ENCODE measurements at places on chromosomes 3 and 15. TPM values are rescaled to one million over a fixed set of nuclear protein-coding genes. Genes with fewer than 3 reads are reported as not detected.

The TIMMDC1 gene
- 59.4 TPM for total RNA-seq

DNA sequence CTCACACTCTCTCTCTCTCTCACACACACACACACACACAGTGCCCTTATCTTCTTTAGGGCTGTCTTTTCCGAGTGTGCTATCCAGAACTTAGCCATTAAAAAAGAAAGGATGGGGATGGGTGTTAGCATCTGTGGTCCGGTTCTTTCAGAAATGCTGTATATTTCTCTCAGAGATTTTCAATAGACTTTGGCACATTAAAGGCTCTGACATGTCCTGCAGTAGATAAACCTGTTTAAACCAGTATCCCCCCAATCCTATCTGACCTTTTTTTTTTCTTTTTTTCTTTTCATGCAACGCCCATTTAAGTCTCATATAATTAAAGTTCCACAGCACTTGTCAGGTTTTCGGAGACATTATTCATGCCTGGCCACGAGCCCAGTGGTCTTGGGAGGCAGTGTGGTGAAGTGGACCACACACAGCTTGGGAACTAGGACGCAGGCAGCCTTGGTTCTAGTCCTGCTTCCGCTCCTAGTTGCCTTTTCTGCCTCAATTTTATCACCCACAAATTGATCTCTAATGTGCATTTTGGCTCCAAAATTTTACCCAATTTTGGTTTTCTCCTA is 13.3 kb downstream of the CAV3 start:
- no peak for DNase-seq

DNA sequence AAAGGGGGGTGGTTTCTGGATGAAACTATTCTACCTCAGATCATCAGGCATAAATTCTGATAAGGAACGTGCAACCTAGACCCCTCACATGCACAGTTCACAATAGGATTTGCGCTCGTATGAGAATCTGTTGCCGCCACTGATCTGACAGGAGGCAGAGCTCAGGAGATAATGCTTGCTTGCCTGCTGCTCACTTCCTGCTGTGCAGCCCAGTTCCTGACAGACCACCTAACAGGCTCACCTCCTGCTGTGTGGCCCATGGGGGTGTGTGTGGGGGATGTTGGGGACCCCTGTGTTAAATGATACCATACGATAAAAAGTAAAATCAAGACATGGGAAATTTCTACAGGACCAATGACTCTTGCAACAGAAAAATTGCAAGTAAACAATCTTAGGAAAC is 24.0 kb downstream of the CP start:
- no peak for DNase-seq

GRCh38 chr3:196749125-196749524 is 9.5 kb downstream of the PAK2 start:
- no peak for DNase-seq

DNA sequence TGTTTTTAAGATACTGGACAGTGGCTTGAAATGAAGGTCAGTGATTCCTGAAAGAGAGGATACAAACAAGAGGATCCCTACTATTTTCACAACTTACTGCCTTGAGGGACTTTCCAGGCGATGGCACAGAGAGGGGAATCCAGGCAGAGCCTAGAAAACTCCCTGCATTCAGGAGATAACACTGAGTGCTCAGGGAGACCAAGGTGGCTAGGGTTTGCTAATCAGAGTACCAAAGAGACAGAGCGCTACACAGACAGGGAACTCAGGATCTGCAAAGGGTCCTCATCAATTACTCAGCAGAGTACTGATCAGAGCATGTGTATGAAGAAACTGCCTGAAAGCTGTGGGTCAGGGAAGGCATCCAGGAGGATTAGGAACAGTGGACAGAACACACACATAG is 11.7 kb upstream of the MRPS22 start:
- DNase-seq, result no peak

The TRH gene
- under 0.01 TPM for total RNA-seq

The FGF12 gene
- not detected for total RNA-seq

The MAGI1 gene
- total RNA-seq, result 66.6 TPM

The TMEM158 gene
- total RNA-seq, result 4.7 TPM

DNA sequence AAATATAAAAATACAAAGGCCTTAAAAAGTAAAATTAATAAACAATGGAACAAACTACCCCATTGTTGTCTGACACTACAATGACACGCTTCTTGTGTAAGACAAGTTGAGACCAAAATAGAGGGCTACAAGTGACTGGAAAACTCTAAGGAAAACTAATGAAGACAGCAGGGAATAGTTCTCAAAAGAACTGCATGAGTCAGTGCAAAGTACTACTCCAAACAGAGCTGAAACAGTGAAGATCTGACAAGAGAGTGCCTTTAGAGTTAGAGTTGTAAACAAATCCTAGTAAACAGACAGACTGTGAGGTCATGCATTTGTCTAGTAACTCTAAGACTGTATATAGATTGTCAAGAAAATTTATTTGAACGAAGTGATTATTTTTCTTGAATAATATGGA is 233.9 kb downstream of the BBX start:
- DNase-seq, result no peak

- no peak for DNase-seq
Measured at GRCh38 chr3:186724911-186725310, 7.8 kb downstream of the KNG1 start.

GRCh38 chr3:193783166-193783896 is 190.3 kb downstream of the OPA1 start:
- no peak for DNase-seq

GRCh38 chr3:74603292-74603691 is 11.2 kb downstream of the CNTN3 start:
- DNase-seq, result no peak

The GOLGA8J gene
- 0.29 TPM for total RNA-seq

- peak; percentile 23 for DNase-seq
Measured at GRCh38 chr15:33135355-33135781, 59.1 kb downstream of the FMN1 start.

The RETNLB gene
- total RNA-seq, result not detected

- no peak for DNase-seq
Measured at GRCh38 chr3:29410660-29411405, 130.0 kb downstream of the RBMS3 start.

DNA sequence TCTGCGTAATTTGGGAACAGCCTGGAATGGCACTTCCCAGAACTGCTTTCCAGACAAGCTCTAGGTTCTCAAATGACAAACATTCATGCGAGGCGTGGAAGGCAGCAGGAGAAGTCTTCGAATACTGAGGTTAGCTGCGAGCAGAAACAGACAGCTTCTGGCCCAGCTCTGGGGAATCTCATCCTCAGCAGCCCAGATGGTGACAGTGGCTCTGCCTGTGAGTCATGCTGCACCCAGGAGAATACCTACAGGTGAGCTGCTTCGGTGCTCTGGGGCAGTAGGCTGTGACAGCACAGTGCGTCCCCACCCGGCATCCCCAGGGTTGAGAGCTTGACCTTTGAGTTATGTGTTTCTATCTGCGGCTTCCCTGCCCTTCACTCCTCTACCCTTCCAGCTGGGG is 258.6 kb downstream of the KLF13 start:
- no peak for DNase-seq

GRCh38 chr3:126684218-126684751 is 19.8 kb upstream of the CHCHD6 start:
- DNase-seq, result peak; percentile 89

- DNase-seq, result no peak
Measured at GRCh38 chr3:170372190-170372879, 14.8 kb downstream of the SKIL start.

DNA sequence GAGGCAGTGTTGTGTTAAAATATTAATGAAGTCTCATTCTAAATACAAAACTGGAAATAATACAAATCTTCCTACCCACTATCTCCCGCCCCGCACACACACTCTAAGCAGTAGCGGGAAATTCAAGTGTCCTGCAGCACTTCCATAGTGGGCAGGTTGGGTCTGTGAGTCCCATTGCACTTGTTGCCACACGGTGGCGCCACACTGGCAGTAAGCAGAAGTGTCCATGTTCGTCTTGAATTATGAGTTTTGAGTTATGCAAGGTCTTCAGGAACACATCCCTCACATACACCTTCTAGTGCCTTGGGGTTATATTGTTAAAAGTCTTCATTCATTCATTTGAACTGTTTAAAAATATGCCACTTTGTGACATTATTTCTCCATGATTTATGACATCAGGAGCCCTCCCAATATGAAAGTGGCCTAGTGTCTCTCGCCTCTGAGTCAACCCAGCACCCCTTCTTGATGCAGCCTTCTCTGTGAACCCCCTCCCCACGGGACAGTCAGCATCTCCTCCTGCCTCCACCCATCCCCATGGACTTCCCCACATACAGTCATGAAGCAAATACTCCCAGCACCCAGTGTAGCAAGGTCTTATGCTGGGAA is 17.6 kb upstream of the CCDC174 start:
- peak; percentile 76 for DNase-seq

DNA sequence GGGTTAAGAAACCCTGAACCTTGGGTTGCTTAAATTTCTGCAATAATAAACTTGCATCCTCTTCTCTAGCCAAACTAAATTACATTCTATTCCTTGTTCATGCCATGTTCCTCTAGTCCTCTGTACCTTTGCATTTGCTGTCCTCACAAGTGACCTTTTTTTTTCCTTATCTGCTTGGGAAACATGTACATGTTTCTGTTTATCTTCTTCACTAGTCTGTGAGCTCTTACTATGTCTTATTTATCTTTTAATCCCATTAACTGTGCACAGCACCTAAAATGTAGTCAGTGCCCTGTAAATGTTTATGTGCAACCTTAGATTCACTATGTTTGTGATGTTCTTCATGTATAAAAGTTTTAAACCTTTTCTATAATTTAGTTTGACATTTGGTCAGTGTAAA is 61.9 kb downstream of the REC114 start:
- DNase-seq, result no peak

DNA sequence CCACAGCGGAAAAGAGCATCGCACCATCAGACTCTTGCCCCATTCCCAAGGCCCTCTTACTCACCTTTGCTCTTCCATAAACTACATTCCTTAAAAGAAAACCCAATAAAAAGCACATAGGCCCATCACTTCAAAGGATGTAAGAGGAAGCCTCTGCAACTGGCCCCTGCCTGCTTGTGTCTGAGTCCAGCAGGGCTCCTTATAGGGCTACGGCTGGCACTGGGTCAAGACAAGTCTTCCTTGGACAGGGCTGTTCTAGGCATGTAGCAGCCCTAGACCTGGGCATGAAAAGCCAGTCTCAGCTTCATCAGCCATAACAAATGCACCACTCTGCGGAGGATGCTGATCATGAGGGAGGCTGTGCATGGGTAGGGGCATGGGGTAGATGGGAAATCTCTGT is 218.3 kb downstream of the NTRK3 start:
- no peak for DNase-seq

DNA sequence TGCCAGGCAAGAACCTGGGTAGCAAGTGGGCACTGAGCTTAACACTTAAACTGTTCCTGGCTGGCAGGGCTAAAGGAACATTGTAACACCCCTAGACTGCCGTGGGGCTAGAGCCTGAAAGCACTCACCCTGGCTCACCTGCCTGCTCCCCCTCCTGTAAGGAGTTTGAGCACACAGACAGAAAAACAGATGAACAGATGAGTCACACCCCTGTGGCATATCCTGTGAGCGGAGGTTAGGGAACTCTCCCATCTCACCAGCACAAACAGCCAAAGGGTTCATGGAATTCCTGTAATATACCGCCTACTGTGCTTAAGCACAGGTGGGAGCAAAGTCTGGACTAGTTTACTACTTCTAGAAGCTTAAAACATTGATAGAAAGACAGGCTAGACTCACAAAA is 300.1 kb downstream of the ROBO1 start:
- no peak for DNase-seq

DNA sequence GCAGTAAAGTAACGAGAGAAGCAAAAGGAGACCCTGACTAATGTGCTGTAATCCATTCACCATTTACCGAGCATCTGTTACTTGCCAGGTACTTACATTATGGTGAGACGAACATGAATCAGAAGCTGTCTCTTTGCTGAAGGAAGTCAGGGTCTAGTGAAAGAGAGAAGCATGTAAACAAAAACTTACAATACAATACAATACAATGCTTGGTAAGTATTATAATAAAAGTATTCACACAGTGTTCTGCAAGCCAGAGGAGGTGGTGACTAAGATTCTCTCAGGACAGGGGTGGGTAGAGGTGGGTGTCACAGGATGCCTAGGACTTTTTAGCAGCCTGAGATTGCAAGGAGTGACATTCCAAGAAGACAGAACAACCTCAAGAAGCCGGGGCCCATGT is 50.2 kb upstream of the MGA start:
- DNase-seq, result no peak

DNA sequence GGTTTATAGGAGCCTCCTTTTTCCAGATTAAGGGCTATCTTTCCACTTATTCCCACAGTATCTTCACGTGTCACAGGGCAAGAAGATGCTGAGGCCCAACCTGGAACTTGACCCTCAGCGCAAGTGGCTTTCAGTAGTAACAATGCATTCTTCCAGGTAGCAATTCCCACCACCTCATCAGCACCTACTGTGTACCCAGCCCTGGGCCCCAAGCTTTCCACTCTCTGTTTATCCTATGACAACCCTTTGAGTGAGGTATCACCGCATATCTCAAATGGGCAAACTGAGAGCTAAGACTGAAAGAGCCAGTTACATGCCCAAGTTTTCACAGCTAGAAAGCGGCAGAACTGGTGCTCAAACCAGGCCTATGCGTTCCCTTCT is 88.2 kb downstream of the CPN2 start:
- DNase-seq, result no peak

The CPNE4 gene
- not detected for total RNA-seq

GRCh38 chr3:14016900-14017475 is 107.7 kb downstream of the CHCHD4 start:
- DNase-seq, result no peak

- peak; percentile 90 for DNase-seq
Measured at GRCh38 chr3:127043731-127044510, 61.0 kb downstream of the PLXNA1 start.

DNA sequence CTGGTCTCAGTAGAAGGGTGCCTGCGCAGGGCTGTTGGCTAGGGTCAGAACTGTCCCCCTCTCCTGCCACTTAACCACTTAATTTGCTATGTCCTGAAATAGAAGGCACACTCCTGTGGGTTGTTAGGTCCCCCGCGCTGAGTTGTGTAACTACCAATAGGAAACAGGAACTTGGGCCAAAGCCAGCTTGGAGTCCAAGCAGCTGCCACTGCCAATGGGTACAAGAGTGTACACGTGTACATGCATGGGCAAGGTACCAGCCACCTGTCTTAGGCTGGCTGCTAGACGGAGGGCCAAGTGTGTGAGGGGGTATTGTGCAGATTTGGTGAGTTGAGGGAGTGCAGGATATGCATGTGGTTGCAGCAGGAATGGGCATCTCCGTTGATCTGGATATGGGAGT is 29.7 kb upstream of the POLG start:
- DNase-seq, result no peak

DNA sequence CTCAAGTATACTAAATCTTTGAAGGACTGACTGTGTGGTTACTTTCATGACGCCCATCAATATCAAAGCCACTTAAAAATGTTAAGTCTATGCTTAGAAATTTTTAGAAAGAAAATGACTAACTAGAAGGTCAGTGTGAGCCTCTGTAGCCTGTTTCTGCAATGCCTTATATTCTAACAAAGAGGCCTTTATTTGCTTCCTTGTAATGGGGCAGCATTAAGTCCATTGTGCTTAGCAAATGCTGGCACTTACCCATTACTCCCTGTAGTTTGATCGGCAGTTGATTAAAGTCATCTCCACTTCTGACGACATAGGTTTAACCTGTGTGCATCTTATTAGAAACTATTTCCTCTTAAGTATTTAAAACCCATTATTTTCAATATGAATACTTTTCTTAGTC is 91.6 kb upstream of the FAM98B start:
- peak; percentile 46 for DNase-seq

GRCh38 chr15:33145447-33145846 is 49.1 kb downstream of the FMN1 start:
- DNase-seq, result no peak

The EAF1 gene
- 22.7 TPM for total RNA-seq

- no peak for DNase-seq
Measured at GRCh38 chr15:92645051-92645631, 10.4 kb downstream of the FAM174B start.
